NCI-H1048 (cell line): ENCODE measurements at places on chromosomes 7 and 10.

- DNase-seq, result no peak
Measured at GRCh38 chr7:27146491-27147198, 929 bp downstream of the HOXA6 start.

GRCh38 chr10:118698421-118698820 is 56.3 kb downstream of the CACUL1 start:
- DNase-seq, result no peak

DNA sequence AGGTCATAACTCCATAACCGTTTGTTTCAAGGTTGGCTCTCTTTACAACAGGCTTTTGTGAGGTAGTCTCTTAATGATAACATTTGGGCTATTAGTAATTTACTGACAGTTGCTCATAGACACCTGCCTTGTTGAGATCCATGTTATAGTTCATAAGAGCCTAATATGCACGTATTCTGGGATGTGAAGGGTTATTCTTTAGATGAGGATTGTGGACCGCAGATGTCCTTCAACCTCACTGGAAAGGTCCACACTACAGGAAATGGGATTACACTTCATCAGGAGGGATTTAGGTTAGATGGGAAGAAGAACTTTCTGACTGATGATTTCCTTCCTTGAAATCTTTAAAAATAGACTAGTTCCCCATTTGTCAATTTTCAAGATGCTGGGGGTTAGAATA is 62.8 kb downstream of the SAMD9 start:
- DNase-seq, result no peak

DNA sequence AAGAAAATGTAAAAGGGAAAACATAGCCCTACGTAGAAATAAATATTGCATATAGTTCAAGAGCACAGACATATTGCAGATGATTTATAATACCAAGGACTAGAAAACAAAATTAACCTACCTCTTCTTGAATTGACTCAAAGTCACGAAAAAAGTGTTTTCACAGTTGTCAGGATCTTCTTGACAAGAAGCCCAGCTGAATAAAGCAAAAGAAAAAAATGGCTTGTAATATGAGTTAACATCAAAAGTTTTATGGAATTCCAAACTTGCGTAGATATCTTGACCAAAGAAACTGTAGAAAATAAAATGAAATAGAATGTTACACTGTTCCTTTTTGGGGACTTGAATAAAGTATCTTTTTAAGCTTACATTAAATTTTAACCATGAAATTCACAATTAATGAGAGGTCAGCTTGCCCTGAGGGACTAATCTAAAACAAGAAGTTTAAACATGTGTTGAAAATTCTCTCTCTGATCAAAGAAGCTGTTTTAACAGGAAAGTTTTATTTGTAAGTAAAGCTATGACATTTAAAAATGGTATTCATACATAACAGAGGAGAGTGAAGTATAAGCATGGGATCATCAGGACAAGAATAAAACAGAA is 133.1 kb upstream of the SEMA3C start:
- no peak for DNase-seq

DNA sequence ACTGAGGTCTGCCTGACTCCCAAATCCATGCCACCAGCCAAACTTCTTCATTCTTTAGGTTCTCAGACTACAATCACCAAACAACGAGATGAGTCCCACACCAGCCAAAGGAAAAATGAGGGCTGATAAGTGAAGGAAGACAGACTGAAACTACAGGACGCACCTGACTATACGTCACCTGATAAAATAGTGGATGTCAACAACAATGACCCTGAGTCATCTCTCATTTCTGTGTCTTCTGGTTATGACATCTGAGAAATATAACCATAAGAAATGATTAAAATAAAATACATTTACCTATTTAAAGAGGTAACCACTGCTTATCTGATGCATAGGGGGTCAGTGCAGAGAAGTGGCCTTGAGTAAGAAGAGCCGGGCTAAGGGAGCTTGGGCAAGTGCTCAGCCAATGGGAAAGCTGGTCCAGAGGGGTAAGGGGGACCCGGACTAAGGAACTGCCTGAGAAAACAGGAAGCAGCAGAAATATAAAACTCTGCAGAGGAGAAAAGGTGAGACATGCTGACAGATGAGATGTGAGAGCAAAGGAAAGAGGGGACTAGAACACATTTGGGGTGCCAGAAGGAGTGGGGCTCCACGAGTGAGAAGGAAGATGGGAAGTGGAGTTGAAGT is 51.8 kb downstream of the HIPK2 start:
- DNase-seq, result no peak

- no peak for DNase-seq
Measured at GRCh38 chr7:126979722-126980121, 273.0 kb downstream of the GRM8 start.

GRCh38 chr10:114541081-114541796 is 116.8 kb downstream of the ABLIM1 start:
- DNase-seq, result no peak

DNA sequence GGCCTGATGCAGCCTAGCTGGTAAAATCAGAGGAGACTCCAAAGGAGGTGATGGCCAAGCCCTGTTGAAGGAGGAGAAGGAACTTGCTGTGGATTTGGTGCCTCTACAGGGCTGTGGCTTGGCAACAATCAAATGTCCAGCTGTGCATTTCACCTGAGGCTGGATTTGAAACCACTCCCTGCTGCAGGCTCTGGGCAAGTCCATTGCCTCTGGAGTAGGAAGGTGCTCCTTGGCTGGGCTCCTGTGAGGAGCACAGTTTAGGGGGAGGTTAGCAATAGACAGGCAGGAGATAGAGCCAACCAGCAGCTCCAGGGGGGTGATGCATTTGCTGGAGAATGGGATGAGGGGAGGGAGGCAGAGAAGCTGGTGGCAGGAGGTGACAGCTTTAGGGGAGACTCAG is 26.5 kb downstream of the CDH23 start:
- DNase-seq, result no peak

- DNase-seq, result no peak
Measured at GRCh38 chr10:75643405-75643804, 212.0 kb downstream of the LRMDA start.

DNA sequence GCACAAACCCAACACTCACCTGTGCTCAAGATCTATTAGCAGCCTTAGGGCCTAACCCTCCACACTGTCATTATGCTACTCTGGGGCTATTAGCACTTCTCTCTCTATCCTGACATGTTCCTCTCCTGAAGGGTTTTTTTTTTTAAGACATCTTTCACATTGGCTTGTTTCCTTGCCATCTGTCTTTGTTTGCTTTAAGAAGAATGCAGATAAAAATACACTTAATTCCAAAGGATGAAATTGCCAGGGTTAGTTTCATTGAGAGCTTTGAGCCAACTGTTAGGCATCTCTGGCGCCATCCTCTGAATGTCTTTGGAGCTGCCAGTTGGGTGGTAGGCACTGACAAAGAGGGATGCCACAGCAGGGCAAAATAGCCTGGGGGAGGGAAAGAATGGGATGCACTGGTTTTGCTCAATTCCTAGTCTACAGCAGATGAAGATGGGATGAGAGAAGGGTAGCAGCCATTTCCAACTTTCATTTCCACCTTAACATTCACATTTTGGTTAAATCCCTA is 399.2 kb downstream of the SORCS1 start:
- no peak for DNase-seq

- DNase-seq, result no peak
Measured at GRCh38 chr7:44685723-44686122, 62.9 kb upstream of the ZMIZ2 start.

DNA sequence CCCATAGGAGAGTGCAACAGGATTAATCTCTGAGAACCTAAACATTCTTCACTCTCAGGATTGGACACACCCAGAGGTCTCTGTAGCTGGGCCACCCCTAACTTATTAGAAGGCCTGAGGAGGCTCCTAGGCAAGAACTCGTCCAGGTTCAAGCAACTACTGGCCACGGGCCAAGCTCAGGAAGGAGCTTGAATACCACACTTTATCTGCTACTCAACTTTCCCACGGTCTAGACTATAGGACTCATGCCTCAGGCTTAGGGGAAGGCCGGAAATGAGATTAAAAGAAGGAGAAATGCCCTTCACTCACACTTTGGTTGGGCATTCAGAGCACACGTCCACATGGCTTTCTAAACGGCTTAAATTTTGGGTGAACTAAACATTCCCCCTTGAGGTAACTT is 142.8 kb upstream of the PHYHIPL start:
- no peak for DNase-seq

GRCh38 chr10:32627183-32627582 is 181.2 kb downstream of the CCDC7 start:
- no peak for DNase-seq

- no peak for DNase-seq
Measured at GRCh38 chr7:67882843-67883242, 886.2 kb downstream of the TYW1 start.

- DNase-seq, result no peak
Measured at GRCh38 chr7:11689096-11689495, 142.9 kb downstream of the THSD7A start.

DNA sequence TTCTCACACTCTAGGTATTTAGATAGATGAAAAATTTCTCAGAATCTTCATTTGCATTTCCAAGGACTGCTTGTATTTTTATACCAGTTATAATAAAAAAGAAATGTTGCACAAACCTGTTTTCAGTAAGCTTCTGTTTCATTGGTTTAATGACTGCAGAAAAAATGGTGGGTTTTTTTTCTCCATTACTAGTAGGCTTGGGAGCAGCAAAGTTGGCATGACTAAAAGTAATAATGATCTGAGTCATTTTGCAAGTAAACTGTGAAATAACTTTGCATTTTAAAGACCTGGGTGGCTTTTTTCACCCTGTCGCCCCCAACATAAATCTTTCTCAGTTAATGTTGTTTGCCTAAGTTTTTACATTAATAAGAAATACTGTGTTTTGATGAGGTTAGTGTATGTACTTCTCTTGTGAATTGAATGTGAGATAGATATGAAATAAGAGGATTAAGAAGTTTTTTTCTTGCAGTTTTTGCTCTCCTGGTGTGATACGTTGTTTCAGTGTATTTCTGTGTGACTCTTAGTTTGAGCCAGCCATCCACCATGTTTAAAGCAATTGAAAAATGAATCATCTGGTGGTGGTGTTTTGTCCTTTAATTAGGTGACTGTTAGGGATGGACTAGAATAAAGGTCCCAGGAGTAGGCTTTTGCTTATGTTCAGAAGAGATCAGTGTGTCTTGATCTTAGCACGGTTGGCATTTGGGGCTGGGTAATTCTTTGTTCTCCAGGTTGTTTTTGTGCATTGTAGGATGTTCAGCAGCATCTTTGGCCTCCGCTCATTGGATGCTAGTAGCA is 1.8 kb downstream of the GNAI1 start:
- no peak for DNase-seq

DNA sequence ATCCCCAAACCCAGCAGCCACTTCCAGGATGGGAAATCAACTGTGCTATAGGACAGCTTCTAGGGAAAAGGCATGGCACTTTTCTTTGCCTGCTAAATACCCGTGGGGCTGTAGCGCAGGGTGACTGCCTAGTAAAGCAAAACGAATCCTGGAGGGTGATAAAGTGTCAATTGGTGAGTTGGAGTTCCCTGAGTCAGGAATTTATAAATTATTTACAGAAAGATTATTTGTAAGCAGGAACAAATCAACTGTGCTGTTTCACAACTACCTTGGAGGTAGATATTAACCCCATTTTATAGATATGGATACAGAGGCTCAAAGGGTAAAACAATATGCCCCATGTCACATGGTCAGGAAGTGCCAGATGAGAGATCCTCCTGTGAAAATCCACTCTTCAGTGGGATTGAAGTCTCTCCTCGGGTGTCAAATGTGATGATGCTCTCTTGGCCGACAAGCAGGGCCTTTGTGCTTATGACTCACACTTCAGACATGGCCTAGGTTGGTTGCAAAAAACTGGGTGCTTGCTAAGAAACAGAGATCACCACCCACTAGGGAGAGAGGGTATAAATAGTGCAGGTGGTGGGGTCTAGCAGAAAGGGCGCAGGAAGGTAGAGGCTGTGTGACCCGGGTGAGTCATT is 383.2 kb upstream of the ZMIZ1 start:
- no peak for DNase-seq

DNA sequence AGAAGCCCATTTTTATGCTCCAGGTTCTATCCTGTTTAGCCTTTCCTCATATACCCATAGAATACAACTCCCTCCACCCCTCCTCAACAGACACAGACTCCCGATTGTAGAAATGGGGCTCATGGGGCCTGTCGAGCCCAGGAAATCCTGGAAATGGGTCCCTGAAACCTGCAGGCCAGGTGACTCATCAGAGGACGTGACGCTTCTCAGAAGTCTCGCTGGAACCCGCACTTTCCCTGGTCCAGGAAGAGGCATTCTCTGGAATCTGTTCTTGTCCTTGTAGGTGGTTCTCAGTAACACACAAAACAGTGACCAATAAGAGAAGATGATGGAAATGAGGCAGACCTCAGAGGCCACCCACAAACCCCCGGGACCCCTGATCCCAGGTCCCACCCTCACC is 244.8 kb upstream of the PPP2R2D start:
- DNase-seq, result no peak

- DNase-seq, result no peak
Measured at GRCh38 chr10:101080933-101081931, 19.4 kb downstream of the KAZALD1 start.

- DNase-seq, result no peak
Measured at GRCh38 chr7:39540320-39540719, 25.9 kb upstream of the YAE1 start.

GRCh38 chr7:30469303-30469702 is 9.3 kb downstream of the NOD1 start:
- no peak for DNase-seq

DNA sequence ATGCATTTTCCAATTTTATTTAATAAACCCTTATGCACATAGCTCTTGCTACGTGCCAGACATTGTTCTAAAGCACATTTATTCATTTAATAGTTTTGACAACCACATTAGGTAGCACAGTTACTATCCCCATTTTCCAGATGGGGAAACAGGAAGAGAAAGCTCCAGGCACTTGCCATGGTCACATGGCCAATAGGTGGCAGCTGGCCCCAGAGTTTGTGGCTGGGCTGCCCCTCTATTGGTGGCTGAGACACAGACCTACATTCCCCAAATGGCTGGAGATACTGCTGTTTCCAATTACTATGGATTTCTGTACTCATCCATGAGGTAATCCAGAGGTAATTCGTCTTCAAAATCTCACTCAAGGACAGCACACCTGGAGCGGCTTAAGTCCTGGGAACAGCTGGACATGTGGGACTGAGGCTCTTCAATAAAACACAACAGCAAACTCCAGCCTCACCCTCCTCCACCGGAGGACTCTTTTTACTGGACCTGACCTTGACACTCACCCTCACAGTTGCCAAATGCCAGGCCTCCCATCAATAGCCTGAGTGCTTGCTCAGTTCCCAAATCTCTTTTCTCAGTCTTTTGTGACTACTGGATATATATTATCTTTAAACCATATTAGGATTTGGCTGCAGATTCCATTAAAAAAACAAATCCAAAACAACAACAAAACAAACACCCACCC is 106.1 kb downstream of the CLEC2L start:
- no peak for DNase-seq
